ENCODE measurements at places on chromosomes 1 and 21.

GRCh38 chr1:224689374-224689773, 73.3 kb downstream of the CNIH3 start:
- no peak for DNase-seq

- no peak for DNase-seq
Observed at GRCh38 chr1:215473943-215474342, 93.2 kb upstream of the KCTD3 start.

DNA sequence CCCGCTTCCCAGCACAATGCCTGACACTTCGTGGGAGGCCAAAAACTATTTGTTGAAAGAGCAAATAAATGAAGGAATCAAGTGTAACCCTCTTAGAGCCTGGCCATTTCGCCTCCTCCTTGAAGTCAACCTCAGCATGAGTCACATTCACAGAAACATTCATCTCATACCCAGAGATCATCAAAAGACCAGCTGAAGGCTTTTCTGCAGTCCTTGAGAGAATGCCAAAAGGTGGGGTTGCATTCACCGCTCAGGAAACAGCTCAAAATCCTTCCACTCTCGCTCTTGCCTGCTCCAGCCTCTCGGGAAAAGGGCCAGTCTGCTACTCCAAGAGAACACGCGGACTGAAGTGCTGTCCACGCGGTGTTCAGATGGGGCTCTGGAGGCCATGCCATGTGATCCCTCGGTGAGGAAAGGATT, 90.0 kb downstream of the VWA5B1 start:
- DNase-seq, result peak; percentile 71

DNA sequence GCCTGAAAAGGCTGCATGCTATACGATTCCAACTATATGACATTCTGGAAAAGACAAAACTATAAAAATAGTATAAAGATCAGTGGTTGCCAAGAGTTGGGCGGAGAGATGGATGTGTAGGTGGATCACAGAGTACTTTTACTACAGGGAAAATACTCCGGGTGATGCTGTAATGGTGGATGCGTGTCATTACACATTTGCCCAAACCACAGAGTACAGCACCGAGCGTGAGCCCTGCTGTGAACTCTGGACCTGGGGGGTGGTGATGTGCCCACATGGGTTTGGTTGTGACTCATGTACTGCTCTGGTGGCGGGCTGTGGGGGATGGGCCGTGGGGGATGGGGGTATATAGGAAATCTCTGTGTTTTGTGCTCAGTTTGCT, 162.7 kb upstream of the COL6A1 start:
- DNase-seq, result no peak

DNA sequence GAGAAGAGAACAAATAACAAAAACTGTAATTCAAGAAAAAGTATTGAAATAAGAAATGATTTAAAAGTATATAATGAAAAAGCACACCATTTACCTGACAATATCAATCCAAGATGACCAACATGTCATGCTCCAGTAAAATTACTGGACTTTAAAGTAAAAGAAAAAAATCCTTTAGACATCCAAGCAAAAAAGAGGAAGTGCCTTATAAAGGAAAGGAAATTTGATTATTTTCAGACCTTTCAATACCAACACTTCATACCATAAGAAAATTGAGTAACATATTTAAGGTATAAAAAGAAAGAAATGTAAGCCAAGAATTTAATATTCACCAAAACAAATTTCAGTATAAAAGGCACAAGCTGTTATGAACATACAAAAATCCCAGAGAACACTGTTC, 46.2 kb upstream of the SSX2IP start:
- DNase-seq, result no peak

- no peak for DNase-seq
Observed at GRCh38 chr1:86365896-86366295, 30.2 kb downstream of the ODF2L start.

DNA sequence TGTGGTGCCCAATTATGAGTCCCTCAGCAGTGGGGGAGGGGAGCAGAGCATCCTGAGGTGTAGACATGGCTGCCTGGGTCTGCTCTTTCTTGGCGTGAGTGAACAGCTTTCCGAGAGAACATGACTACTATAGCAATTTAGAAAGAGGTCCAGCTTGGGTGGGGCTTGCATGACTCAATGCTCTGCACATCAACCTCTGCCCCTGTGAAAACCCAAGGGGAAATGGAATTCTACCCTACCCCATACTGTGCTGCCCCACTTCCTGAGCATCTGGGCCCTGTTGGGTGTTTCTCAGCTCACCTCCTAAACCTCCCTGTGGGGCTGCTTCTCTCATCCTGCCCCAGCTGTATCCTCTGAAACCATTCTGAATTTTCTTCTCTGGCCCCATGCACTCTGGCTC, 8.2 kb upstream of the AZIN2 start:
- DNase-seq, result no peak

DNA sequence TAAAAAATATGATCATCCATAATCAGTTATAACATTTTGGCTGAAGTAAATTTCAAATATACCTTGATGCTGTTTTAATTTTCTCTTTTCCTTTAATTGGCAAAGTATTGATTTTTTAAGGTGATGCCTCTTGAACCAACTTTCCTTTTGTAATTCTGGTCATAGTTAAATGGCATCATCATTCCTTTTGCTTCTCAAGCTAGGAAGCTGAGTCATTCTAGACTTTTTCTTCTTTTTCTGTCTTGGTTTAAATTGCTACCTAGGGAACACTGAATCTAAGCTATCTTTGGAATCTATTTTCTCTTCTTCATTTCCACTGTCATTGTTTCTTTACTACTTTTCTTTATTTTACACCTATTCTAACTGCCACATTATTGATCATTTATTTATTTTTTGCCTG, 162.7 kb downstream of the HMCN1 start:
- no peak for DNase-seq

GRCh38 chr1:246110343-246111219, 396.5 kb downstream of the SMYD3 start:
- no peak for DNase-seq
